Effector CD4-positive, alpha-beta T cell (primary cell): ENCODE measurements at places on chromosomes 2 and 18.

DNA sequence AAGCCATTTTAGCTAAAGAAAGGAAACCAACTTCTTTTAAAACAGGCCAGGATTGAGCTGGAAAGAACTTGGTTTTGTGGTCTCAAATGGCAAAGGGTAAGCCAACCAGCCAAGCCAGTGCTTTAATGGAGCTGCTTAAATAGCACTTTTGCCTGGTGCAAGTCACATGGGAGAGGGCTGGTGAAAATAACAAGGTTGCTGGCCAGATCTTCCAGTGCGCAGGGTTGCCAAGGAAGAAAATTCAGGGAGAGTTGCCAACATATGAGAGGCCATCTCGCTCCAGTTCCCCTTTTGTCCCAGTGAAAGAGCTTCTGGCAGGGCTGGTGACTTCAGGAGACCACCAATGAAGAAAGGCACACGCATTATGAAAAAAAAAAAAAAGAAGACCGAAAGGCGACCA lies 57.3 kb downstream of the IRS1 start:
- no peak for DNase-seq

GRCh38 chr2:113228351-113228750 lies 50.4 kb downstream of the PAX8 start:
- DNase-seq: no peak

DNA sequence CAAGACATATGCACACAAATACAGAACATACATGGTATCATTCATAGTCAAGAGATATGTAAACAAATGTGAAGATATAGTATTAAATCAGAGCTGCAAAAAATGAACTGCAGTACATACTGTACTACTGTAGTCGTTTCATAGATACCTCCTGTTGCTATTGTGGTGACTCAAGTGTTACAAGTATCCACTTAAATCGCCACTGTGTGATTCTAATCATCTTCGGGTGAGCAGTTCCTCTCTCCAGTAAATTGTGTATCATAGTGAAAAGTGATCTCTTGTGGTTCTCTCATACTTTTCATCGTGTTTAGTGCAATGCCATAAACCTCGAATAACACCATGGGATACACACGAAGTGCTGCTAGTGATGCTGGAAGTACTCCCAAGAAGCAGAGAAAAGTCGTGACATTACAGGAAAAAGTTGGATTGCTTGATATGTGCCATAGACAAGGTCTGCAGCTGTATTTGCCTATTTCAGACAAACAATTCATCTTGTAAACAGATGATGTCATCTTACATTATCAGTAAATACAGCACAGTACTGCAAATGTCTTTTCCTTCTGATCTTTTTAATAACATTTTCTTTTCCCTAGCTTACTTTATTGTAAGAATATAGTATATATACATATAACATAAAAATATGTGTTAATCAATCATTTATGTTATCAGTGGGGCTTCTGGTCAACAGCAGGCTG lies 222.2 kb downstream of the BCL11A start:
- no peak for DNase-seq

- no peak for DNase-seq
Measured at GRCh38 chr18:37403788-37404187, 161.8 kb downstream of the CELF4 start.

GRCh38 chr2:153470867-153471266 lies 7.7 kb downstream of the RPRM start:
- DNase-seq: no peak

DNA sequence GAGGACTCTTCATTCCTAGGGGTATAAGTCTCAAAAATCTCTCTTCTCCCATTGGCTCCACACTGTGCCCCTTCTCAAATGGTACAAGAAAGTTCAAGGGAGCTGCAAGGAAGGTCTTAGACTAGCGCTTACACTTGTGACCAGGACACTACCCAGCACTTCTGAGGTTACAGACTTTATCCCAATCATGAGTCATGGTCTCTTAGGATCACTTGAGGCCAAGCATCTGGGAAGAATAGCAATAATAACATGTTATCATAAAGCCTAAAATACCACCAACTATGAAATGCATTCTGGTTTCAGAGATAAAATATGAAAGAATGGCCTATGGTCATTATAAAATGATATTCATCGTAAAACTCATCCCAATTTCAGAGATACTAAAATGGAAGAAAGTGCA lies 309.9 kb upstream of the PKDCC start:
- no peak for DNase-seq
